T47D (cell line): ENCODE measurements at places on chromosomes 3 and 15.

DNA sequence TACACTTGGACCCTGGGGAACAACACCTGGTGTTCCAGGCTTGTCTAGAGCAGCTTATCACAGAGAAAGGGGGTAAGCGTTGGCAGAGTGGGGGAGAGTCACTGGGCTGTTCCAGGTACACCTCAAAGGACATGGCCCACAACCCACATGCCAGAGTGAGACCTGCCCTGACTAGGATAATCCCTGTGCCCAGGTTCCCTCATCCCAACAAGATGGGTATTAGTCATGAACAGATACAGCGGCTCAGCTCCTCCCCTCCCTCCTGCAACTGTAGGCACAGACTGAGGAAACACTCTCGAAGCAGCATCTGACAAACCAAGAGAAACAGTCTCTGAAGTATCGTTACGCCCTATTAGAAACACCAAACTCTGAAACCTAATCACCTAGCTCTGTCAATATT lies 32.1 kb upstream of the RPS17 start:
- DNase-seq, result no peak

DNA sequence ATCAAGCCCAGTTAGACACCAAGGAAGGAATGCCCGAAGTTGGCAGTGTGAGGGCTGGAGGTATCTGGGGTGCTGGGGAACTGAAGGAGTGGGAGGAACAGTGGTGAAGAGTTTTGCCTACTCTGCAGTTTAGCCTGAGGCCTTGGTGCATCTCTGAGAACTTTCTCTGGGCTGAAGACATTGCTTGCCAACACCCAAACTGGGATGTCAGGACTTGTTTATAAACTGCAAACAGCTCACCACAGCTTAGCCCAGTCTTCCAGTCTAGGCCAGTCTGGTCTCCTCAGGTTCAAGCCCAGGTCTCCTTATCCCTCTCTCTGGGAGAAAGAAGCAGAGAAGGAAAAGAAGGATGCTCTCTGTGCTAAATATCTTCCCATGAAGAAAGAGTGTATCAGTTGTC lies 68.0 kb upstream of the BOC start:
- no peak for DNase-seq

- no peak for DNase-seq
Observed at GRCh38 chr3:16030342-16030741, 144.1 kb upstream of the GALNT15 start.

DNA sequence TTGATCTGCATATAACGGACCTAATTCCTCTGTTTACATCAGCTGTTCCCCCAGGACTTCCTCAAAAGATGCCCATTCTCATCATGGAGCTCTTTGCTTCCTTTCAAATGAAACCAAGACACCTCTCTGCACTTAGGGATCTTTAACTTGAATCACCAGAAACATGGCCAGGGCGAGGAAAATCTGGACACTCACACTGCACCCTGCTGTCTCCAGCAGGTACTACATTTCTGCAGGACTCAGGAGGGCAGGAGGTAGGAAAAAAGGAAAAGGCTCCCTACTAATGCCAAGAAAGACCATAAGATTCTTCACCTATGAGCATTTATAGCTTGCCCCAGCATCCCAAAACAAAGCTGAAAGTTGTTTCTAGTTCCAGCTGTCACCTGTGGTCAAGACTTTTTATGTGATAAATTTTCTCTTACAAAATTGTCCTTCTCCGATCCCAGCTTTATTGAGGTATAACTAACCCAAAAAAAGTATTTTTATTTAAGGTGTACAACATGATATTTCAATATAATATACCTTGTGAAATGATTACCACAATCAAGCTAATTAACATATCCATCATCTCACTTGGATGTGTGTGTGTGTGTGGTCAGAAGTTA lies 87.3 kb upstream of the C15orf61 start:
- peak; percentile 41 for DNase-seq

GRCh38 chr3:38687321-38687720 lies 37.8 kb upstream of the SCN5A start:
- no peak for DNase-seq

GRCh38 chr3:131193641-131194238 lies 167.1 kb downstream of the NEK11 start:
- no peak for DNase-seq
